Effector memory CD4-positive, alpha-beta T cell (primary cell): ENCODE measurements at places on chromosomes 2 and 18.

DNA sequence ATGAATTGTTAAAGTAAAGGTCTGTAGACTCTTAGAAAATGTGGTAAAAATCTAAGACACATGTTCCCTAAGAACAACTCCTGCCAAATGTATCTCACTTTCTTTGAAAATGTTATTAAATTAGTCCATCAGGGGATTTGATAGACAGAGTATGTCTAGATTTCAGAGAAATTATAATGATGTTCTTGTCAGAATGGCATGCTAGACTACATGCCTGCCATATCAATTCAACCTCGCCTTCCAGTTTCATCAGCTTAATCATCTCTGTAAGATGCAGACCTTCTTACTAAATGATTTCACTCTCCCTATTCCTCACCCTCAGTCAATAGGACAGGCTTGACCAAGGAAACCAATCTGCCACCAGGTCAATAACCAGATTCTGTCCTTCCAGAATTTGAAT is 368.4 kb downstream of the TXNL1 start:
- H3K27ac ChIP-seq, result no peak overlapping the region
- no peaks in the 10 kb centered on the region for H3K27me3 ChIP-seq
- no peaks in the 10 kb centered on the region for H3K4me1 ChIP-seq
- DNase-seq, result no peak
- no peak overlapping the region for H3K4me3 ChIP-seq
- no peaks in the 10 kb centered on the region for H3K36me3 ChIP-seq

- no peak overlapping the region for H3K4me3 ChIP-seq
- DNase-seq, result no peak
- no peak overlapping the region for H3K27ac ChIP-seq
- no peaks in the 10 kb centered on the region for H3K27me3 ChIP-seq
These were observed 16.0 kb upstream of the SNORC start for GRCh38 chr2:232854082-232854481.

GRCh38 chr2:195563857-195564512 is 93.0 kb upstream of the SLC39A10 start:
- peak overlapping the region; percentile 49 for H3K27ac ChIP-seq
- no peaks in the 10 kb centered on the region for H3K27me3 ChIP-seq
- DNase-seq, result no peak
- H3K4me3 ChIP-seq, result no peak overlapping the region
- no peaks in the 10 kb centered on the region for H3K36me3 ChIP-seq

DNA sequence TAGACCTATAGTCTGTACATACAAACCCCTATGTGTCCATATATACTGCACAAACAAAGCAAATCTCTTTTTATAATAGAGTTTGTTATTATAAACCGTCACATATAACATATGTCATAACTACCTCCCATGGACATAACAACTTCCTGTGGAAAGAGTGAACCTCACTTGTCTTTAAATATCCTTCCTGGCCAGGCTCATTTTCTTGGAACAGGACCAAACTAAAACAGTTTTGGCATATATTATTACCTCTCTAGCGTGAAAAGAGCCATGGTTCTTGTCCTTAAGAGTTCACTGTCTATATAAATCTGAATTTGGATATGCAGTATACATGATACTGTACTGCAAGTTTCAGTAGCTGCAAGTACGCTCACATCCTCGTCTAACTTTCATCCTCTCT is 28.3 kb upstream of the DNAJC27 start:
- H3K27me3 ChIP-seq, result no peaks in the 10 kb centered on the region
- DNase-seq, result no peak
- H3K36me3 ChIP-seq, result no peaks in the 10 kb centered on the region
- H3K4me3 ChIP-seq, result no peak overlapping the region
- H3K27ac ChIP-seq, result no peak overlapping the region

DNA sequence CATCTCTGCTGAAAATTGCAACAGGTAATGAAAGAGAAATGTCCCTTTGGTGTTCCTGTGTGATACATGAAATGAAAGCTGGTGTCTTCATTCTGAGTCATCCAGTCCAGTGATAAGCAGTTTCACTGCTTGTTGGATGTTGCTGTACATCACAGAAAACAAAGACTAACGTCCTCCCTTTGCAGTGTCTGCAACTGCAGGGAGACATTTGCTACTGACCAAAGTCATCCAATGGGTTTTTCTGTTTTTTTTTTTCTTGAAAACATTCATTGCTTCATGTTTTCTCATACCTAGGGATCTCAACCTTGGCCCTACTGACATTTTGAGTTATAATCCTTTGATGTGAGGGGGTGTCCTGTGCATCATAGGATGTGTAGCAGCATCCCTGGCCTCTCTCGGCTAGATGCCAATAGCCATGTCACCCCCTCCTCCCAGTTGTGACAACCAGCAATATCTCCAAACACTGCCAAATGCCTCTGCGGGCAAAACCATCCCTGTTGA is 63.6 kb upstream of the FZD5 start:
- H3K4me1 ChIP-seq, result no peaks in the 10 kb centered on the region
- H3K36me3 ChIP-seq, result no peaks in the 10 kb centered on the region
- no peak overlapping the region for H3K27ac ChIP-seq
- H3K27me3 ChIP-seq, result no peaks in the 10 kb centered on the region
- DNase-seq, result no peak
- no peak overlapping the region for H3K4me3 ChIP-seq

DNA sequence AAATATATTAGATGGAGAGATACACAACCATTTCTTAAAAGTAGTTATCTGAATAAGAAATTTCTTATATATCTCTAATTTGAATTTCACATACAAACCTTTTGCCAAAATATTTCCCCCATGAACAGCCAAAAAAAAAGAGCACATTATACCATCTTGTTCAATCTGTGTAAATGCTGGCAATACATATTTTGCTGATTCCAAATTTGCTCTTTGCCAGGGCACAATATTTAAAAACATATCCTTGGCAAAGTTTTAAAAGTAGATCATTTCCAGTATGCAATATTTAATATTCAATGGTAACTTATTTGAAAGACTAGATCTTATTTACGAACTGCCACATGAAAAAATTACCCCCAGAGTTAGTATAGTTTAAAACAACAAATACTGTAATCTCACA is 204.2 kb downstream of the CBLN2 start:
- no peak for DNase-seq
- no peaks in the 10 kb centered on the region for H3K36me3 ChIP-seq
- no peaks in the 10 kb centered on the region for H3K4me1 ChIP-seq
- H3K27ac ChIP-seq, result no peak overlapping the region

- no peak for DNase-seq
These were observed 99.5 kb downstream of the MAP4K4 start for GRCh38 chr2:101796825-101797600.

DNA sequence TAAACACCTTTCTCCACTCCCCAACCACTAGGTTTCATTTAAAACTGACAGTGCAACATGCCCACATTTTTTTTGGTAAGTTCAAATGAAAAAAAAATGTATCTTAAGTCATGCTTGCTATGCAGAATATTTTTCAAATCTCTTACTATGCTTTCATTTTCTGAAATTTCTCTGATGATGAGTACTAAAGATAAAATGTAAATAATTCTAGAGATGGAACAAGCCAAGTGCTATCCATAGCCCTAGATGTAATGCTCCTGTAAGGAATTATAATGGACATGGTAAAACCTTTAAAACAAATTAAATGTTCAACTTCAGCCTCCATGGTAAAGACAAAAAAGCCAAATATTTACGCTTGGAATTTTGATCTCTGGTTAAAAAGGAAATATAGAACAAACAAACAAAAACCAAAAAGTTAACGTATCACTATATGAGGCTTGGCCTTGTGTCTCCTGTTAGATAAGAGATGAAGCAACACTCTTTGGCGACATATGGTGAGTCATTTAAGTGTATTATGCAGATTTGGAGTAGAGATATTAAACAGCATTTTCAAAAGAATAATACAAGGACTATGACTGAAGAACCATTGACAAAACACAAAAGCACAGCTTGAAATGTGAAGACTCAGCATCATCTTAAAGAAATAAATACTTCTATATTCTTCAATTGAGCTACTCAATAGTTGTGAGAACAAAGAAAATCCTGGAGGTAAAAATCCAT is 392.0 kb upstream of the LYPD1 start:
- H3K4me3 ChIP-seq, result no peak overlapping the region
- DNase-seq, result no peak
- no peaks in the 10 kb centered on the region for H3K27me3 ChIP-seq
- no peak overlapping the region for H3K27ac ChIP-seq
